D341Med (cell line): ENCODE measurements at places on chromosomes 6 and 20.
A peak's percentile ranks its signal among the peaks of the same experiment; 100 is the strongest.

DNA sequence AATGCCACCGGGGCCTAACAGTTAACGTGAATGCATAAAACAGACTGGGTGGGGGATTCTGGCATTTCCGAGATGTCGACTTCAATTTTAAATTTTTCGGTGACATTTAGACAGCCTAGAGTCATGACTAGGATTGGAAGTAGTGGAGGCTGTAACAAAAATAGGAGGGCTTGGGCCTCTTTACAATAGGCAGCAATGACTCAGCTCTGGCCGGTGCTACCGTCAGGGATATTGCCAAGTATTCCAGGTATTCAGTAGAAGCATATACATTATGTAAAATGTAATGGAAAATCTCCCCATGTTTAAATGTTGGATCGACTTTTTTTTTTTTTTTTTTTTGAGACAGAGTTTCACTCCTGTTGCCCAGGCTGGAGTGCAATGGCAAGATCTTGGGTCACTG, 136.2 kb upstream of the STMND1 start:
- no peak for DNase-seq

DNA sequence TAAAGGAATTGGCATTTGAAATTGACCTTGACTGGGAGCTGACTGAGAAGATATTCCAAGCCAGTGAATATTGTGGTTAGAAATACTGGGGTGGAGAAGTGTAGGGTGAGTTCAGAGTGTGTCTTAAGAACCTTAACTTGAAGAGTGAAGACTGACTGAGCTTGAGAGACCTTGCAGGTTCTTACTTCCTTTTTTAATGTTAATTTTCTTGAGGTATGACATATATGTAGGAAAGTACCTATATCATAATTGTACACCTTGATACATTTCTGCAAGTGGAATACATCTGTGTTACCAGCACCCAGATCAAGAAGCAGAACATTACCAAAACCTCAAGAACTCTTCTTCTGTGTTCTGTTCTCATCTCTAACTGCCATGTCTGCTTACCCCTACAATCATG, 11.0 kb downstream of the DHX35 start:
- DNase-seq, result no peak

- DNase-seq, result no peak
Measured at GRCh38 chr20:21259346-21259745, 43.8 kb upstream of the XRN2 start.

DNA sequence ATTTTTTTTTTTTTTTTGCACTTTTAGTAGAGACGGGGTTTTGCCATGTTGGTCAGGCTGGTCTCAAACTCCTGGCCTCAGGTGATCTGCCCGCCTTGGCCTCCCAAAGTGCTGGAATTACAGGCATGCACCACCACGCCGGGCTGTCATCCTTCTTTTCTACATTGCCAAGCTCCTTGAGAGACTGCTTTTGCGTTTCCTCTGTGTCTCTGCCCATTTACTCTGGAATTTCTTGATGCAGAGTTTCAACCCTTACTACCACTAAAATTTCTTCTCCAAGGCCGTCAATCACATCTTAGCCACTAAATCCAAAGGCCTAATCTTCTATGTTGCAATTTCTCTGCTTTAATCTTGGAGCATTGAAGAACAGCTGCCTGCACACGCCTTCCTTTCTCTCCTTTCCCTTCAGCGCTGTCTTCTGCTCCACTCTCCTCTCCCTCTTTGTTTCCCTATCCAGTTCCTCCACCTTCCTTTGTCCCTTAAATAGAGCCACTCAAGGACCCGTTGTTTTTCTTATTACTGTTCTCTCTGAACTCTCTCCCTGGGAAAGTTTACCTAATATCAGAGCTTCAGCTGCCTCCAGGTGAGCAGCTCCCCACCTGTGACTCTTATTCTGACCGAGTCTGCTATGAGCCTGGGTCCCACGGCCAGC, 98.8 kb downstream of the SLC35B3 start:
- DNase-seq, result no peak

GRCh38 chr6:43120944-43121913, 45.1 kb downstream of the PTK7 start:
- peak; percentile 36 for DNase-seq

GRCh38 chr6:65627015-65627414, 80.0 kb downstream of the EYS start:
- DNase-seq, result no peak

DNA sequence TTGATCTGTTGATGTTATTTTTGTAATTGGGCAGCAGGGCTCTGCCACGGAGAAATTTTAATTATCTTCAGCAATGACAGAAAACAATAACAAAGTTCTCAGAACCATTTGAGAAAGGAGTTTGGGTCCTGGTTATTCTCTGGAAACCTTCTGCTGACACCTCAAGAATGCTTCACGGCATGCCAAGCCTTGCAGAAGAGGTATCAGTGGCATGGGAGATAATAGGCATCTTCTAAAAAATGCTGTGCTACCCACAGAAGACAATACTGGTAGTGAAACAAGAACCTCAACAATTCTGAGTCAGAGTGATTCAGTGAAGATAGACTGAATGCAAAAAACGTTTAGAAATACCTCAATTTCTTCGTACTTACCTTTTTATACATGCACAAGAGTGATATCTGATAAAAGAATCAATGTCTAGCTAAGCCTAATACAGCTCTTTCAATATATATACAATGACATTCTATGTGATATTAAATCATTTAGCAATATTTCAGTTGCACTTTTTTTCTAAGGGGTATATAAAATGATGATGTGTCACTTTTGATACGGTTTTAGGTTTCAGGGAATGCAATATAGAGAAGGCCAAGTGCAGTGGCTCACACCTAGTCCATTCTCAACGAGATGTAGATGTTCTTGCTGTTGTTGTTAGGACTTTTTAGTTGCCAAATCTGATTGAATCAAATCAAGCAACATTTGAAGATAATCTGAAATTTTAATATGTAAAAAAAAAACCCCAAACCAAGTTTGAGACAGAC, 110.4 kb upstream of the COL21A1 start:
- no peak for DNase-seq

DNA sequence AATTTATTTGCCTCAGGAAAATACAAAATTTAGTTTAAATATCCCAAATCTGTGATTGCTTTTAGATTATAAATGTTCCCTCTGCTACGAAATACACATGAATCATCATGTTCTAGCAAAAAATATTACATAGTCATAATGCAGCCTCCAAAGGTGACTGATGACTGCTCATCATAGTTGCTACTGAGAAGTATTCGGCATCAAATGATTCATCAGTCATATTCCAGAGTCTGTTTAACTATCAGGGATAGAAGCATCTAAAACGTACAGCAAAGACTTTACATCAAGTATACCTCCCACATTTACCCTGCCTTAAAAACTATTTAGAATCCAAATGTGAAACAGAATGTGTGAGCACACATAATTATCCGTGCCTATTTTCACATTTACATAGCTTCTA, 626.0 kb downstream of the CDH26 start:
- no peak for DNase-seq

DNA sequence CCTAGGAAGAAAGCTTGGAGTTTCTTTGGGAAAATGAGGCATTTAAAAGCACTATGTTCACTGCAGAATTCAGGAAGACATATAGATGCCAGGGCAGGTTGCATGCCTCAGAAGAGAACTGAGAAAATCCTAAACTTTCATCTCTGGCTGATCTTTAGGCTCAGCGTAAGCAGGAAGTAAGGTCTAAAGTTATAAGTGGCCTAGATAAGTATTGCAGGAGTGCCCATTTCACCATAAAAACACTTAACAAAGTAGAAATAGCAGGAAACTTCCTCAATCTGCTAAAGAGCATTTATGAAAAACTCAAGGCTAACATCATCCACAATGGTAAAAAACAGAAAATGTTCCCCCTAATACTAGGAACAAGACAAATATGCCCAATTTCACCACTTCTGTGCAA, 320.3 kb downstream of the BMP2 start:
- no peak for DNase-seq

GRCh38 chr20:23407781-23408464, 13.4 kb downstream of the NAPB start:
- no peak for DNase-seq

DNA sequence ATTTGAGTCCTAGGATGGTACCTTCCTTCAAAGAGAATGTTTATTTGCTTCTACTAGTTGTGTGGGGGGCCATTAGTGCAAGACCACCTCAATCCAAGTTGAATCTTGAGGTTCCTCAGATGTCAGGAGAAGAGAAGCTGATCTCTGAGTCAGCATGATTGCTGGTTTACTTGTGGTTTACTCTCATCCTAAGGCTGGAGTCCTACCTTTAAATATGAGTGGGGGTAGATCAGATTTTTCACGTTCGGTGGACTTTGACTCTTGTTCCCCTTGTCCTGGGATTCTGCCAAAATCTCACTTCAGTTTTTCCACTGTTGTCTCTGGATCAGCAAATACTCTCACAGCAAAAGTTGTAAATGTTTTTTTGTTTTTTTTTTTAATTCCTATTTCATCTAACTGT, 84.6 kb upstream of the F13A1 start:
- no peak for DNase-seq

DNA sequence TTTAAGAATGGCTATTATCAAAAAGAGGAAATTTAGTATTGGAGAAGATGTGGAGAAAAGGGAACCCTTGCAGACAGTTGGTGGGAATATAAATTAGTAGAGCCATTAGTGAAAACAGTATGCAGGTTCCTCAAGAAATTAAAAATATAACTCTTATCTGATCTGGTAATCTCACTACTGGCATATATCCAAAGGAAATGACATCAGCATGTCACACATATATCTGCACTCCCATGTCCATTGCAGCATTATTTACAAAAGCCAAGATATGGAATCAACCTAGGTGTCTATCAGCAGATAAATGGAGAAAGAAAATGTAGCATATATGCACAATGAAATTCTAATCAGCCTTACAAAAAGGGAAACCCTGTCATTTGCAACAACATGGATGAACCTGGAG, 2.6 kb downstream of the SIRPG start:
- no peak for DNase-seq

- no peak for DNase-seq
Measured at GRCh38 chr6:113744861-113745260, 112.3 kb upstream of the MARCKS start.

DNA sequence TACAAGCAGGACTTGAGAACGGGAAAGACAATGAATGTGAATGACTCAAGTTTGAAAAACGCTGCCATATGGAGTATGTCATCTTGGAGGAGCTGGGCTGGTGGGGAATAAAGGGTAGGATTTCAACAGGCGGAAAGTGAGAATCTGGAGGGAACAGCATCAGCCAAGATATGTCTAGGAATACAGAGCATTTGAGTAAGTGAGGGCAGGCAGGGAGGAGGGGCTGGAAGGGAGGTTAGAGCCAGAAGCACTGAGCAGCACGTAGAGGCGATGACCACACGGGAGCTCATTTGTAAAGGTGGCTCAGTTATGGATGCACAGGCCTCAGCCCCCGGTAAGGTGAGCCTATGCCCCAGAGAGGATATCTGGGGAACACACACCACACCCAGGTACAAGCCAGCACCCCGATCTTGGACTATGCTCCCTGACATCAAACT, 115.1 kb downstream of the ZMYND8 start:
- DNase-seq, result no peak

GRCh38 chr20:15236812-15237211, 899.4 kb upstream of the FLRT3 start:
- peak; percentile 50 for DNase-seq

DNA sequence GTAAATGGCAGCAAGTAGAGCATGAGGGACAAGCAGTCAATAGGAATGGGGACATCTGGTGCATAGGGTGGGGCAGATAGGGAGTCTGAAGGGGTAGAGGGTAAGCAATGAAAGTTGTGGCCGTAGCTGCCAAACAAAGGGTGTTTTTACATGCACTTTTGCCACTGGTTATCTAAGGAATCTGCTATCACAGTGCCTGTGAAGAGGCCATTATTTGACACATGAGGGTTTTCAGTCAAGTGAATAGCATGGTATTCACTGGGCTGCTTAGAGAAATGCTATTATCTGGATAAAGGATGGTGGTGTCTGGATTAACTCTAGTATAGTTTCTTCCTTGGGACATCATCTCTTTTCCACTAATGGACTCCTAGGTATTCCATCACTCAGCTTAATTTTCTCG, 118.2 kb downstream of the CARMIL1 start:
- DNase-seq, result no peak

GRCh38 chr6:4281341-4282293, 146.2 kb upstream of the ECI2 start:
- DNase-seq, result no peak

- no peak for DNase-seq
Measured at GRCh38 chr6:76451926-76452709, 379.7 kb upstream of the IMPG1 start.

GRCh38 chr6:106746652-106747051, 117.3 kb downstream of the QRSL1 start:
- no peak for DNase-seq

GRCh38 chr6:44381739-44382138, 5.8 kb upstream of the CDC5L start:
- no peak for DNase-seq

- no peak for DNase-seq
Measured at GRCh38 chr6:66499851-66500250, 792.8 kb upstream of the EYS start.

- DNase-seq, result no peak
Measured at GRCh38 chr6:75210885-75211739, 5.3 kb upstream of the COL12A1 start.

DNA sequence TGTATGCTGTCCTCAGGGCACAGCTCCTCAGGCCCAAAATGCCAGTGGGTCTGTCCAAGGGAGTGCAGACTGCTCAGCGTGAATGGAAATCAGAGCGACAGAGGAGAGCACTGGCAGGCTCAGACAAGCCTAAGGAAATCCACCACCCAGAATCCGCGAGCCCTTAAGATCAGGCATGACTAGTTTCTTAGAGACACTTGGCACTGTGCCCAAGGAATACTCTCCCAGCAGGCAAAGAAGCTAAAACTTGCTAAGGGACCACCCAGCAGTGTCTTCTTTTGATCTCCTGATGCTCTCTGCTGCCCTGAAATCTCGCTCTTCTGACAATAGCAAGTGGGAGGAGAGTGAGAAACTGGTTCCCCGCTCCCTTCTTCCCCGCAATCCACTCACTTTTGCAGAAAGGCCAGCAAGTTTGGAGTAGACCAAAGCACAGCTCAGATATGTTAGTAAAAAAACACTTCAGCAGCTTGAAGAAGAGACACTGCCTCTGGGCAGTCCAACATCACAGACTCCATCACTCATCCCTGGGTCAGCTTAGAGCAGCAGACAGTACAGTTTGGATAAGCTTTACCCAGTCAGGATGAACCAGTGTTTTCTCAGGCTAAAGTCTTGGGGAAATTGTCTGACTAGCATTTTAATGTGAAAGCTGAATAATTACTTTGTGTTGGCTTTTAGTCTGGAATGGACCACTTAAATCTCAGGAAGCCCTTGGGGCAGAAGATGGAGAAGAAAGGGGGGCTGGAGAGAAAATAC, 32.4 kb downstream of the TRAF3IP2 start:
- DNase-seq, result no peak

DNA sequence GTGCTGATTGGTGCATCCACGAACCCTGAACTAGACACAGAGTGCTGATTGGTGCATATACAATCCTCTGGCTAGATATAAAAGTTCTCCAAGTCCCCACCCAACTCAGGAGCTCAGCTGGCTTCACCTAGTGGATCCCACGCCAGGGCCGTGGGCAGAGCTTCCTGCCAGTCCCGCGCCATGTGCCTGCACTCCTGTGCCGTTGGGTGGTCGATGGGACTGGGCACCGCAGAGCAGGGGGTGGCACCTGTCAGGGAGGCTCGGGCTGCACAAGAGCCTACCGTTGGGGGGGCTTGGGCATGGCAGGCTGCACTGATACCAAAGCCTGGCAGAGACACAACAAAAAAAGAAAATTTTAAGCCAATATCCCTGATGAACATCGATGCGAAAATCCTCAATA, 185.4 kb upstream of the ASCC3 start:
- DNase-seq, result no peak
